Heart left ventricle (tissue), 16 donors: ENCODE measurements at places on chromosomes 11 and 22. TPM values are rescaled to one million over a fixed set of nuclear protein-coding genes. Genes with fewer than 3 reads are reported as not detected.
A peak's percentile ranks its signal among the peaks of the same experiment; 100 is the strongest.

DNA sequence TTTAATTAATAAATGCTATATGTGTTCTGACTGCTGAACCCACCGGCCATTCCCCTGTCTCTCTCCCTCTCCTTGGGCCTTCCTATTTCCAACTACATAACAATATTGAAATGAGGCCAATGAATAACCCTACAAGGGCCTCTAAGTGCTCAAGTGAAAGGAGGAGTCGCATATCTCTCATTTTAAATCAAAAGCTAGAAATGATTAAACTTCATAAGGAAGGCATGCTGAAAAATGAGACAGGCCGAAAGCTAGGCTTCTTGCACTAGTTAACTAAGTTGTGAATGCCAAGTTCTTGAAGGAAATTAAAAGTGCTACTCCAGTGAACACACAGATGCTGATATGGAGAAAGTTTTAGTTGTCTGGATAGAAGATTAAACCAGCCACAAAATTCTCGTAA lies 109.2 kb downstream of the TSPAN18 start:
- no peak for DNase-seq

MS4A6A gene
- 23.0 TPM for polyA plus RNA-seq

PLEKHB1 gene
- 5.9 TPM for polyA plus RNA-seq

DNA sequence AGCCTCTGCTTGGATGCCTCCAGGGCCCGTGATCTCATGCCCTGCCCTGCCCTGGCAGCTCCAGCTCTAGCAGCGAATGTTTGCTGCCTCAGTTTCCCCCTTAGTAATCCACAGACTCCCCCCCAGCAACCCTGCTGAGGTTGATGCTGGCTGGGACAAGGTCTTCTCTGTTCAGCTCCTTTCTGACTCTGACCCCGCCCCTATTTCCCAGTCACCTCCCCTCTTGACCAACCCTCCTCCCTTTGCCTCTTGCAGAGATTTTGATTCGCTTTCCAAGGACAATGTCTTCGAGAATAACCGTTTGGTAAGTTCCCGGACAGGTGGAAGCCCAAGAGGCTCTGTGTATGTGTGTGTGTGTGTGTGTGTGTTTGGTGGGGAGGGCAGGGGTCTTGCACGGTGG lies 5.6 kb downstream of the MICALL1 start:
- DNase-seq = no peak

- no peak for DNase-seq
Observed at GRCh38 chr11:128437136-128437535, 150.2 kb downstream of the ETS1 start.

GRCh38 chr11:76523147-76523546 lies 78.3 kb downstream of the EMSY start:
- no peak for DNase-seq

KCNK4 gene
- not detected for polyA plus RNA-seq

LMO2 gene
- 7.9 TPM for polyA plus RNA-seq

DNA sequence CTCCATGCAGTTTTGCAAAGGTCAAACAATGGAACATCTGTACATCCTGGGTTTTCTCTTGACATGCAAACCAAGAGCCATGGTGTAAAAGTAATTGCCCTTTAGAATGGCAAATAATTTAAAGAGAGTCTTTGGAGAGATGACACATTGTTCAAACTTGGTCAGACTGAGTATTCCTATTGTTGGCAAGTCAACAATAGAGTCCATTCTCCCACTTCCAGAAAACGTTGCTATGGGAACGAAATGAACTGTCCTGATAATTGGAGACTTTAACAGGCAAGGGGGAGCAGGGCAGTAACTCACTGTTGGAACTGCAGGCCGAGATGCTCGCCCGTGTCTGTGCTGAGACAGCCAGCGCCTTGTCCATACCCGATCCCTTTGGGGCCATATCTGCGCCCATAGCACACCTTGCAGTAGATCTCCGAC lies 13.9 kb downstream of the CSRP3 start:
- DNase-seq = no peak

DNA sequence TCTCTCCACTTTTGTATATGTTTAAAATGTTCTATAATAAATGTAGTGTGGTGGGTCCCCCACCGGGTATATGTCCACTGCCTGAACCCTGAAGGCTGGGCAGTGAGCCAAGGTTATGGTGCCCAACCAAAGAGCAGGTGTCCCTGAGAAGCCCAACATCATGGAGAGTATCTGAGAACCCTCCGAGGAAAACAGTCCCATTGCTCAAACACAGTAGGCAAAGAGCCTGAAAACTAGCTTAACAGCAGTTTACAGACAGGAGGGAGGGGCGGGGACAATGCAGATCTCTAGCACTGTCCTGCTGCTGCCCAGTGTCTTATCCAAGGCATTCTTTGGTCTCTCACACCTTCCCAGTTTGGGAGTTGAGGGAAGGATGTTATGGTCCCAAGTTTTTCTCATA lies 91.0 kb downstream of the TMPRSS5 start:
- DNase-seq = no peak

GRCh38 chr11:30128269-30128932 lies 102.4 kb upstream of the FSHB start:
- DNase-seq = no peak

DEUP1 gene
- not detected for polyA plus RNA-seq

- no peak for DNase-seq
Observed at GRCh38 chr22:45425531-45426265, 12.2 kb downstream of the RIBC2 start.

GRCh38 chr11:20110908-20111669 lies 49.2 kb downstream of the DBX1 start:
- DNase-seq = no peak

DNA sequence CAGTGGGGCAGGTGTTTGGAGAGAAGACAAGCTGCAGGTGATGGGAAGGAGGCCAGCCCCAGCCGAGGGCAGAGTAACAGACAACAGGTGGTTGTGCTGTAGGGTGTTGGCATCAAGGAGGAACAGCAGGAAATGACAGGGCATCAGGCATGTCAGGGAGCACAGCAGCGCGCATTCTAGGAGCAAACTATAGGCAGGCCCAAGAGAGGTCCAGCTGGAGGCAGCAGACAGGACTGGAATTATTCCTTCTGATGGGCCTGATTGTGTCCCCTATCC lies 13.6 kb downstream of the ADM start:
- no peak for DNase-seq

DNA sequence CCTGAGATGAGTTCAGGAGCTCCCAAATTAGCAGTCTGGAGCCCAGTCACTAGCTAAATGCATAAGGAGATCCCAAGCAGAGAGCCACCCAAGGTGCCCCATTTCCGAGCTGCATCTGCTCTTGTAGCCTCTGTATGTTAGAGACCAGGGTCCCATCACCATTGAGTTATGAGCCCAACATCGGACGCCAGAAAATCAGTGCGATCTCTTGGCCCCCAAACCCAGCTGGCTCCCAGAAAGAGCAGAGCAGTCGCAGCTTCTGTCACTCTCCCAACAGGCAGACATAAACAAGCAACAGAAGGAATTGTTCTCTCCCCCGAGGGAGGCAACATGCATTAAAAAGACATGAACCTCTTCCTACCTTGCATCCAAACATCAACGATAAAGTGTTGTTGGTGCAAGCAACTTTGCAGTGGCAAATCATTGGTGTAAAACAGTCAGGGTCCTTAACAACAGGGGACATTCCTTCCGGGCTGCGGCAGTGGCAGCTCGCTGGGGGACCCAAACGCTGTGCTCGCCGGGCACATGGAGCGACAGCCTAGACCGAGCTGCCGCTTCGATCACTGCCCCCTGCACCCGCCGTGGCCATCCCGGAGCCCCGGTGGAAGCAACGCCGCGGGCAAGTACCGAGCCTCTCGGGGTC lies 907.1 kb downstream of the DLG2 start:
- peak; percentile 7 for DNase-seq

CNGA4 gene
- 0.11 TPM for polyA plus RNA-seq

DNA sequence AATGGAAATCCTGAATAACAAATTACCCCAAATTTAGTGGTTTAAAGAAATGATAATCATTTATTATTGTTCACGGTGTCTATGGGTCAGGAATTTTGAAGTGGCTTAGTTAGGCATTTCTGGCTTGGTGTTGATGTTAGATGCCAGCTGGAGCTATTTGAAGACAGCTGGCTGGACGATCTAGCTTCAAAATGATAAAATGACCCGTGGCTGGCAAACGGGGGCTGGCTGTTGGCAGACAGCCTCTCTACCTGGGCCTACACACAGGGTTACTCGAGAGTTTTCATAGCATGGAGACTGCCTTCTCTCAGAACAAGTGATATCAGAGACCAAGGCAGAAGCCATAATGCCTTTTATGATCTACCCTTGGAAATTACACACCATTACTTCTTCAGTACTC lies 285.2 kb downstream of the METTL15 start:
- peak; percentile 38 for DNase-seq

- no peak for DNase-seq
Observed at GRCh38 chr11:43934601-43935423, 7.6 kb upstream of the C11orf96 start.

HBB gene
- polyA plus RNA-seq = 1.1 TPM

DNA sequence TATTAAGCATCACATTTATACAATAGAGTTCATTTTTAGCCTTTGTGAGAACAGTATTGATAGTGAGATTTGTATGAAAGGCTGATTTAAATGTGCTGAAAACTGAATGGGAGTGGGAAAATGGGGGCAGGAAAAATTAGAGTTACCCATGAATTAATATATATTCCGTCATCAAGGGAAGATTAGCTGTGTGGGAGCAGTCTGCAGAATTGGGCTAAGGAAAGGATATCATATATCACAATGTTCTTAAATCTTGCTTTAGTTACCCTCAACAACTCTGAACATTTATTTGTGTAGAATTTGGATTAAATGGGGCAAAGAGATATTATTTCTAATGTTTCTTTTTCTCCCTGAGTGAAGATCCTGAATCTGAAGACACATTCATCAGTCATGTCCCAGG lies at the start of gene OR51Q1:
Gene OR51Q1, plus strand, starts transcription at position 301 of the 400 bp plus-strand sequence. Its CDS starts 90 bp downstream, at position 391.
- DNase-seq = no peak

DNA sequence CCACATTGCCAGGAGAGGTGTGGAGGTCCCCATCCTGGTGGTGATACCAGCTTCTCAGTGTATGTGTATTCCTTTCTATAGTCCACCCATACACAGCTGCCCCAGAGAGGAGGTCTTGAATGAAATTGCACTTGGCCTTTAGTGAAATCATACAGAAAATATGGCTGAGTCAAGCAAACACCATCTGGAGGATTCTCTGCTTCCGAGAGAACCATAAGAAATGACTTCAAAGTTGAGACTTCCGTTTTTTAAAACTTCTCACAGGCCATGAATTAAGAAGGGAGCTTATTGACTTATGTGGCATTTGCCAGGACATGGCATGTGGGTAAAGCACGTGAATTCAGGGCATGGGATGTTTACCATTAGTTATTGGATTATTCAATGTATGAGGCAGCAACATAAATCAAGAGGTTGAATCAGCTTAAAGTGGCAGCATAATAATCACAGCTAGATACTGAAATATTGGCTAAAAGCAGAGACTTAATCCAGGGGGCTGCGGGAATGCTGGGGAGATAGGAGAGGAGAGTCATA lies 119.1 kb upstream of the MTNR1B start:
- no peak for DNase-seq

DNA sequence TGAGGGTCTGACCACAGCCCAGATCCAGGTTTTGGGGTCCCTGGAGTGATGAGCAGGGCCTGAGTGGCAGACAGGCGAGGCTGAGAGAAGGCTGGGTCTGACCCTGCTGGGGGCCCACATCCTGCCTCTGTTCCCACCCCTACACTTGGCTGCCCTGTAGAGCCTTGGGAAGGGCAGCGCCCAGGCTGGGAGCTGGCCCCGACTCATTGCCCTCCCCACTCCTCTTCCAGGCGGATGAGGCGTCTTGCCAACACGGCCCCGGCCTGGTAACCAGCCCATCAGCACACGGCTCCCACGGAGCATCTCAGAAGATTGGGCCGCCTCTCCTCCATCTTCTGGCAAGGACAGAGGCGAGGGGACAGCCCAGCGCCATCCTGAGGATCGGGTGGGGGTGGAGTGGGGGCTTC lies 4.9 kb downstream of the DERL3 start:
- DNase-seq = no peak

CDKN1C gene
- polyA plus RNA-seq = 31.4 TPM

DNA sequence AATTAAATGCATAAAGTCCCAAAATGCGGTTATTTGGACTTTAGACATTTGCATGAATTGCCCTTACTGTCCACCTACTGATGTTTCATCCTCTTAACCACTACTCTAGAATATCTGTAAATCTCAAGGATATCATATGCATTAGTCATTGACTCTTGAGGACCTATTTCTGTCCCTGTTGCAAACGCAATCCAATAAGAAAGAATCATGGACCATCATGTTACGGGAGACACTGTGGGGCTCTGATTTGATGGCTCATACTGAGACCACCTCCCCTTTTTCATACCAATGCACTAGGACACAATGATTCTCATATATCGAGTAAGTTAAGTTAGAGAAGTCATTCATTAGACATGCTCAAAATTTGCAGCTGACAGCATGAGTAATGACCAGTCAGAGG lies 14.4 kb downstream of the POU2AF2 start:
- DNase-seq = no peak

SESN3 gene
- 1.0 TPM for polyA plus RNA-seq

- DNase-seq = no peak
Observed at GRCh38 chr11:69120096-69120875, 35.4 kb upstream of the SMIM38 start.

GRCh38 chr11:69854713-69855112 lies 35.5 kb upstream of the FGF3 start:
- DNase-seq = no peak

- no peak for DNase-seq
Observed at GRCh38 chr22:27146866-27147633, 489.7 kb downstream of the MIAT start.

GRCh38 chr11:36362902-36363301 lies 66.8 kb downstream of the PRR5L start:
- no peak for DNase-seq

DNA sequence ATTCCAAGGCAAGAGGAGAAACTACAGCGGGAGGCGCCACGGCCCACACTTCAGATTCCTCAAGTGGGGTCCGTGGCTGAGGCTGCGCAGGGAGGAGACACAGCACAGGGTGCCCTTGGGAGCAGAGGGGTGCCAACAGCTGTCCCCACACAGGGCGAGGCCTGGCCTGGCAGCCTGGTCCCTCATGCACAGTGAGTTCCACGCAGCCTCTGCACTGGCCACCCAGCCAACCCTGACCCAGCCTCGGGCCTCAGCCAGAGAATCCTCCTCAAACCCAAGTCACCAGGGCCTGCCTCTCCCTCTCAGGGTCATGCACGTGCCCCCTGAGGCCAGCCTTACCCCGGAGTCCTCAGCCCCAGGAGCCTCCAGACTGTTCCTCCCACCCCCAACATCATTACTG lies 22.4 kb upstream of the MOB2 start:
- no peak for DNase-seq

KCNK7 gene
- polyA plus RNA-seq = 0.42 TPM

DNA sequence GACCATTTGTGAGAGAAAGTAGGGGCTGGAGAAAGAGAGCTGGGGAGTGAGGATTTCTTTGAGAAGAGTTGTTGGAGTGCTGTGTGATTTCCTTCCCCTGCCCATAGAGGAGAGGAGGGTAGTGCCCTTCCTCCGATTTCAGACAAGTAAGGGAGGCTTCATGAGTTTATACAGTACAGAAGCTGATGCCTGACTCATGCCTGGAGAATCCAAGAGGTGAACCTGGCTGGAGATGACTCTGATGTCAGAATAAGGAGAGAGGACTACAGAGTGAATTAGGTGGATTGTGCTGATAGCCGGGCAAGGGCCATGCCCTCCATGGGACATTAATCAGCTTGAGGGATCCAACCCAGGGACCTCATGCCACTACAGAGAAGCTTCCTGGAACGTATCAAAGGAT lies 91.6 kb downstream of the FAR1 start:
- no peak for DNase-seq

SLC22A12 gene
- not detected for polyA plus RNA-seq
